Stimulated activated CD4-positive, alpha-beta T cell treated with anti-CD3 and anti-CD28 coated beads, Interleukin-15, amount 100 ng/mL, for 24 hours (primary cell): ENCODE measurements at places on chromosomes 2 and 18.

GRCh38 chr2:75416420-75417342 is 144.1 kb downstream of the EVA1A start:
- DNase-seq = no peak

DNA sequence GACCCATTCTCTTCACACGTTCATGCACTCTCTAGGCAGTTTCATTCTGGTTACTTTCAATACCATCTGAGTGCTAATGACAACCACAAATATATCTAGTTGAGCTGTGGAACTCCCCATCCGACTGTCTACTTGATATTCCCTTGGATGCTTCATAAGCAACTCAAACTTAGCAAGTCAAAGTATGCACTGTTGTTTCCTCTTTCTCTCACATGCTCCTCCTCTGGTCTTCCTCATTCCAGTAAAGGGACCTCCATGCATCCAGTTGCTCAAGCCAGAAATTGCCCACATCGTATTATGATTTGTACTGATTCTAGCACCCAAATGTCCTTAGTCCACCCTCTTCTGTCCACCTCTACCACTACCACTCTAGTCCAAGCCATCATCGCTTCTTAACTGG is 22.3 kb downstream of the SEMA4F start:
- DNase-seq = no peak

DNA sequence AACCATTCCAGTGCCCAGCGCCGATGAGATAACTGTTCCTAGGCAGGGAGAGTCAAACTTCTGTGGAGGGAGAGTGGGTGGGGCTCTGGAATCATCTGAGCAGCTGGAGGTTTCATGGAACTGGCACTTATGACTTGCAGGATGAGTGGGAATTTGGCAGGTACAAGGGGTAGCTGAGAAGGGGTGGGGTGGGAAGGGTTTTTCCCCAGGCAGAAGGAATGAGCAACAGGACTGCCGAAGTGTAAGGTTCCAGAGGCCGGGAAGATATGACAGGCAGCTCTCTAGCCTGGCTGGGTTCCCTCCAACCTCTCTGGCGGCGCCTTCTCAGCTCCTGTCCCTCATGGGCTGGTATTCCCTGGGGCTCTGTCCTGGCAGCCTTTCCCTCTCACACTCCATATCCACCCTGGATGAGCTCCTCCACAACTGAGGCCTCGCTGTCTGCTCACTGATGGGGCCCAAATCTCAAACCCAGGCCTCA is 2.5 kb upstream of the TET3 start:
- DNase-seq = no peak

DNA sequence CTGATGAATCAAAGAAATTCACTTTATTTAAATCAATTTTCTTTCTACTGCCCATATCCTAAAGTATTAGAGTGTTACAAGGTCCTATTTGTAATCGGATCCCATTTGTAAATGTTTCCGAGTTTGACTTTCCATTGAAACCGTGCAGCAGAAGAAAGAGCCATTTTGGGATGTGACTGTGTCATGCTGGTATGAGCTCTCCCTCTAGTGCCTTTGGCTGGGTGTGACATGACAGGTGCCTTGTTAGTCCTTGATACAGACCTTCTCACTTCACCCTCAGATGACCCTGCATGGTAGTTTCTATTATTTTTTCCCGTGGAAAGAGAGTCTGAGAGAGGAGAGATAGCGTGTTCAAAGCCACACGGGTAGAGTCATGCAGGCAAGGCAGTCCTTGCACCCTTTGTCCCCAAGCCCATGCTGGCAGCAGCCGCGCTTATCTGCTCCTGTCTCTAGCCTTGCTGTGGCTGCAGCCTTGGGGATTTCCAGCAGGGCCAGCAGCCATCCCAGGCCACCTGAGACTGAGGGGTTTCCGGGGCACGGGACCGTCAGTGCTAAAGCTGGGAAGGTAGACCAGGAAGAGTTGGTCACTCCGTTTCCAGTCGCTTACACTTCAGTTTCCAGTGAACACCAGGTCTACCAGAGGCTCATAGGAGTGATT is 21.4 kb downstream of the CHMP1B start:
- no peak for DNase-seq

- peak; percentile 35 for DNase-seq
Observed at GRCh38 chr2:95079199-95079683, 42.4 kb downstream of the MRPS5 start.

DNA sequence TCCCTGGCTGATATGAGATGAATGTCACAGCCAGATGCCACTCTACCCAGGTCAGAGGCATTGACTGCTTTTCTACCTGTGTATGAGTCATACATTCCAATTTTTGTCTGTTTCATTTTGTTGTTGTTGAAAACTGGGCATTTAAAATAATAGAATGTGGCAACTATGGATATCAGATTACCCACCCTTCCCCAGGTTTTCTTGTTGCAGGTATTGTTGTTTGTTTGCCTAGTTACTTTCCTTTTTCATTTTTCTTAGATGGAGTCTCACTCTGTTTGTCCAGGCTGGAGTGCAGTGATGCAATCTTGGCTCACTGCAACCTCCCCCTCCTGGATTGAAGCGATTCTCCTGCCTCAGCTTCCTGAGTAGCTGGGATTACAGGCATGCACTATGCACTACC is 70.2 kb downstream of the LRRC30 start:
- DNase-seq = no peak

DNA sequence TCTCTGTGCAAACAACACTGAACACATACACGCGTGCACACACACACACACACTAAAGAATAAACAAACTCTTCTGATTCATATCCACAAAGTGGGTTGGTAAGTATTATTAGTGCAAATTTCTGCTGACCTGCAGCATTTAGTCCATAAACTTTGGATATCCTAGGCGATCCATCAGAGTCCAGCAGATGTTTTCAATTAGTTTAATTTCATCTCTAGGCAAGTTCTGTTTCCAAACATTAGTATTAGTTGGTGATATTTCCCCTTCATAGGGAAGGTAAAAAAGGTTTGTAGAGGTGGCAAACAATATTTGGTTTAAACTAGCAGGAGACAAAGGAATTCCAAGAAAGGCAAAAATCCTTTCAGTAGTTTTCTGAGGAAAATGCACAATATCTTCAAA is 5.7 kb downstream of the DSEL start:
- no peak for DNase-seq

DNA sequence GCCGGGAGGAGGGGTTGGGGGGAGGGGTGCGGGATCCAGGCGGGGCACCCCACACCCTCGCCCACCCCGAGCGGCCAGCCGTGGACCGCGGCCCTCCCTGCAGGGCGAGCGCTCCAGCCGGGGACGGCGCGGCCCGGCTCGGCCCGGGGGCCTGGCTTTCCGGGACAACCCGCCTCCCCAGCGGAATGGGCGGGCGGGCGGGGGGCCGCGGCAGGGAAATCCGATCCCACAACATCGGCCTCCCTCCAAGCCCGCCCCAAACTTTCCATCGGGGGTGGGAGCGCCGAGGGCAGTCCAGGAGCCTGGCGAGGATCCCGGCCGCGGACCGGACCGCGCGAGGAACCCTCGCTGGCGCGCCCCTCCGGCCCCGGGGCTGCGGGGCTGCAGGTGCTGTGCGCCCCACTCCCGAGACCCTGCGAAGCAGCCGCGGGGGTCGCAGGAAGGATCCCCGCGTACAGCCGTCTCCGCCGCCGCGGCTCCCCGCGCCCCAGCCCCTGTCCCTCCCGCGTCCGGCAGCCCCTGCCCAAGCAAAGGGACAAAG is 529 bp downstream of the SEMA4C start:
- DNase-seq = no peak

DNA sequence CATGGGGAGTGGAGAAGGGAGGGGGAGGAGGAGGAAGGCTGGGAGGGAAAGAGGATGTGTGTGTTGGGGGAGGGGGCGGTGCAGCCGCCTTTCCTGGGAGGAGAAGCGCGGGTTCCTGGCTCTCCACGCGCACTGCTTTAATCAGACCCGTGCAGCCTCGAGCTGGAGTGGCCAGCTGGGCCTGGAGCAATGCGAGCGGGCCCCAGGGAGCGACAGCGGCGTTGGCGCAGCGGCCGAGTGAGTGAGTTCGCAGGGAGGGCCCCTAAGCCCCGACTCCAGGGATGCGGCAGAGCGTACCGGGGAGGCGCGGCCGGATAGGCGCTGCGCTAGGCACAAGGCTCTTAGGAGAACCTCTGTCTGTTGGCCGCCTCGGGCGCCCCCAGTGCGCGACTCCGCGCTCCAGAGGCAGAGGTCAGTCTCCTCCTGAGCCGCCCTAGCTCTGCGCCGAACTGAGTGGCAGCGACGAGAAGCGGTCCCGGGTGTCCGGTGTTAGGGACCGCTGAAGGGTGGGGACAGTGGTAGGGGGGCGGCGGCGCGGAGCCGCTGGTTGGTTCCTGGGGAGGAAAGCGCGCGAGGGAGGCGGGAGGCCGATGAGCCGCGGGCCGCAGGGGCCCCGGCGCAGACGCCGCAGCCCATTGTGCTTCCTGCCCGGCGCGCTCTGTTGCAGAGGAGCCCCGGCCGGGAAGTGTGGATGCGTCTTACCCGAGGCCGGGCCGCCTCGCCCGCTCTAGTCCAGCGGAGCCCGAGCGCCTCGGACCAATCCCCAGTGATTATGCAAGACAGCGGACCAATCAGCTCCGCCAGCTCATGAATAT is 455 bp upstream of the DLX1 start:
- peak; percentile 76 for DNase-seq

- DNase-seq = no peak
Observed at GRCh38 chr2:45167920-45168629, 158.8 kb upstream of the SIX2 start.

DNA sequence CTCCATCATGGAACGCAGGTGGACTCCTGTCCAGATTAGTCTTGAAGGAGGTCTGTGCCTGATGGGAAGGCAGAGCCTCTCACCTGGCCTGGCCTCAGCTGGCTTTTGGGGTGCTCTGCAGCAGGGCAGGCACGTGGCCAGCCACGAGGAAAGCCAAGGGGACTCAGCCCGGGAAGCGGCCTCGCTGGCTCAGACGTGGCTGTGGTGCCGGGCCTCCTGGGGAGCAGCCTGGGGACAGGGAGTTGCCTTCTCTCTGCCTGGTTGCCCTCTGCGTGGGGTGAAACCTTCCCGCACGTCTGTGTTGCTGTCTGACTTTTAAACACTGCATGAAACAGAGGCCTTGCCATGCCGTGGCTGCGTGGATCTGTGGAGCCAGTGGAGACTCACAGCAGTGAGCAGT is 45.0 kb downstream of the RTP5 start:
- DNase-seq = no peak

- no peak for DNase-seq
Observed at GRCh38 chr2:151120011-151120410, 141.7 kb downstream of the RBM43 start.

DNA sequence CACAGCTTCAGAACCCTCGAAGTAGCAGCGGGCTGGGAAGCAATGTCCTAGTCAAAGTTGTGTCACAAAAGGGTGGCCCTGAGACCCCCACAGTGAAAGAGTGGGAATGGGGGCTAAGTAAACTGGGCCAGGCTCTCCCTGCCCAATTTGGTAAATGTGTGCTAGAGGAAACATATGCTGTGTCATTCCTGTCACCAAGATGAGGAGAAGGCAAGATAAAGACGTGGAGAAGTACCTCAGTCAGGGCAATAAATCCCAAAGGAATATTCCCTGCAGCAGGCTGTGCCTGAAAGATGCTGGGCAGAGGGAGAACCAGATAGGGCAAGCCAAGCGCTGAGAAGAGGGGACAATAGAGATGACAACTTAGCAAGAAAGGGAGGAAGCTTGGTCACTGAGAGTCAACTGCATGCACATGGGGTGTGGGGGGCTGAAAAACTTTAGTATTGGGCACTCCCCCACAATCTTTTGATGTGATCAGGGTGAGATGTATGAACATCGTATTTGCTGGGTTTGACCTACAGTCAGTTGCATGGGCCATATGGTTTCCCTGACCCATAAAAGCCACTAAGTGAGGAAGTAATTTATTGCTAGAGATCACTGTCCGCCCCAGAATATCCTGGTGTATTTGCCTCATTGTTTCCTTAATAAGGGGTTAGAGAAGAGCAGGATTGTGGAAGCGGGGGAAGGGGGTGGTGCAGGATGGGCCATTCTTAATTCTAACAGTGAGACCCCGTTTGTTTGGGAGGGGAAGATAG is 49.9 kb upstream of the CXCR4 start:
- DNase-seq = no peak

DNA sequence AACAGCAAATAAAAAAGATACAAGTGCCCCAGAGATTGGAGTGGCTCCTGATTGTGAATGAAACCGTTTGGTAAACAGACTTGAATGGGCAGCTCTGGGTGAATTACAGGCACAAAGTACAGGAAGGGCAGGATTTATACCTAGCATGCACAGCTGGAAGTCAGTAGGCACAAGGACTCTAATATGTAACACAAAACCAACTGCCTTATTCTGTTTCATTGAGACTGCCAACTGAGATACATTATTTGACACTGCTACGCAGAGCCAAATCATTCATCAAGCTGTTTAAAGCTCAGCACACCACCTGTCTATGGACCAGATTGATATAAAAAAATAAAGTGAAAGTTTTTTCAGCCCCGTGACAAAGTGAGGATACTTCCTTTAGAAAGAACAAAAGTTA is 541.2 kb downstream of the NUP35 start:
- DNase-seq = no peak

DNA sequence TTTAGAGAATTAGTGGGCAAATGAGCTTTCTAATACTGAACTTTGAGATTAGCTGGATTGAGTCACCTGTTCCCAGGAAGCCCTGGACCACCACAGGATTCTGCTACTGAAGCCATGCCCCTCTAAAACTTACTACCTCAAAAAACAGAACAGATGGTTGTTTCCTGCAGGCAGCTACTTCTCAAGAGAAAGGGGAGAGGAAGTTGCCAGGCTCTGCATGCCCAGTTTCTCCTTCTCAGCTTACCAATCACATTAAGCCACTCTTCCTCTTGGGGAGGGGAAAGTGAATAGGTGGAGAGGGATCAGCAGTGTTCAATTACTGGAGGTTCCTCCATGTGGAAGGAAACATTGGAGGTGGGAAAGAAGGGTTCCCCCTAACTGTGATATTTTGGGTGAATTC is 24.9 kb upstream of the C1GALT1C1L start:
- DNase-seq = no peak

- DNase-seq = no peak
Observed at GRCh38 chr2:121471532-121472469, 58.9 kb upstream of the RNU4ATAC start.

DNA sequence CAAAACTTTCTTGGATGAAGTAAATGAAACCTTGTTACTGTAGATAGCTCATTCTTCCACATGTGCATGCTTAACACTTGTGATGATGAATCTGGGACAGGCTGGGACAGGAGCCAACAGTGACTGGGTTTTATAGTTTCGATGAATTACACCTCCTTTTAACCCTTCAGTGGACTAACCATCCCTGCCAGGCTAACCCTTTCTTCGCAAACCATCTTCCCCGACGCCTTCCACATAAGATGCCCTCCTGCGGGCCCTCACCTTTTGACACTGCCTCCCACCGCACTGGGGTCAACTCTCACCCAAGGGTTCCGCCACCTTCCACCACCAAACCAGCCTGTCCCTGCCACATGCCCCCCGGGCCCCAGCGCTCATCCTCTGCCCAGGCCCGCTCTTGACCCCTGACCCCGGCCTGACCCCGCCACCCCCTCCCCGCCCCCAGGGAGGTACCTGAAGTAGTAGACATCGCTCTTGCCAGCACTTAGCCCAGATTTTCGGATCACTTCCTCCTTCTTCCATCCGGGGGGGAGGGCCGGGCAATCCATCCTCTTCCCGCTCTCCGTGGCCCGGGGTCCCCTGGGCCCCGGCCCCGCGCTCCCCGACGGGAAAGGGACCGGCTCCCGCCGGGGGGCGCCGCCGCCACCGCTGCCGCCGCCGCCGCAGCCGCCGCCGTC is 764 bp downstream of the MBD2 start:
- DNase-seq = peak; percentile 69

GRCh38 chr18:9304388-9305070 is 30.0 kb upstream of the TWSG1 start:
- DNase-seq = no peak
